ENCODE measurements at places on chromosomes 1 and 21.

- DNase-seq, result no peak
Measured at GRCh38 chr1:92323473-92324453, 24.9 kb downstream of the RPAP2 start.

DNA sequence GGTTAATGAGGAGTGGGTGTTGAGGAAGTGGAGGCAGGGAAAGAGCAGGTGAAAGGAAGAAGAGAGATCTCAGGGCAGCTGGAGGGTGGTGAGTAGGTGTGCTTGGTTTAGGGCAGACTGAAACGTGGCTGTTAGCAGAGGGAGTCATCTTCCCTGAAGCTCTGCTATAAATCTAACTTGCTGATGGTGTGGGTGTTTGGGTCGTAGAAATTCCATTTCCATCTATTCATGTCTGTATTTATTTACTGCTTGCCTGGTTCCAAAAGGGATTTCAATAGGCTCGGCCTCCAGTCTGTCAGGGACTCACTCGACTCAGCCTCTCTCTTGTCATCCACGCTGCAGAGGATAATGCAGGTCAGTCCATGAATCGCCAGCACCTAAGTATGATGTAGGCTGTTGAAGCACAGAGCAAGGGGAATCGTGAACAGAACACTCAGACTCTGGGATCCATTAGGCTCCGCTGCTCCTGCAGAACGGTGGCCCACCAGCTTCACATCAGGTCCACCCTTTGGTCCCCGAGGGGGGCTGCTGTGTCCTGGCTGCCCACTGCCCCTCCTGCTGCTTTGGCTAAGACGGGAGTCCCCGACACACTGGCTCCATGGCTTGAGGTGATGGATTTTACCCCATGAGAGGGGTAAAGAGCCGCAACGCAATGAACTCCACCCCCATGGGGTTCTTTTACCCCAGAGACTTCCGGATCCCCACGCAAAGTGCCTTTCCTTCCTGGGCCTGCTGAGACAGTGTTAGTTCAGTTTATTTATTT lies 156.2 kb downstream of the RHOU start:
- peak; percentile 15 for DNase-seq

DNA sequence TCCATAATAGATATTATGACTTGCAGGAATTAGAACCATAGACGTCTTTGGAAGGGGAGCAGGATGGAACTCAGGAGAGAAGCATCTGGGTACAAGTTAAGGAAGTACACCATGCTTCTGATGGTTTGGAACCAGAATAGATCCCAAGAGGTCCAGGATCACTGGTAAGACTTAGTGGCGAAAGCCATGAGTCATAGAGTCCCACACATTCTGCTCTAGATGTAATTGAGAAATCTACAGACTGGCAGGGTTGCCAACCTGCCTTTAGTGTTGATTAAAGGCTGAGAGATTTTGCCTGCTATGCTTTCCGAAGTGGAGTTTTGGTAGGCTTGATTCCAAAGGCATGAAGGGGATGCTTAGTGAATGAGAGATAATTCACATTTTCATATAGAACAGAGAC lies 57.1 kb upstream of the C1orf87 start:
- no peak for DNase-seq

DNA sequence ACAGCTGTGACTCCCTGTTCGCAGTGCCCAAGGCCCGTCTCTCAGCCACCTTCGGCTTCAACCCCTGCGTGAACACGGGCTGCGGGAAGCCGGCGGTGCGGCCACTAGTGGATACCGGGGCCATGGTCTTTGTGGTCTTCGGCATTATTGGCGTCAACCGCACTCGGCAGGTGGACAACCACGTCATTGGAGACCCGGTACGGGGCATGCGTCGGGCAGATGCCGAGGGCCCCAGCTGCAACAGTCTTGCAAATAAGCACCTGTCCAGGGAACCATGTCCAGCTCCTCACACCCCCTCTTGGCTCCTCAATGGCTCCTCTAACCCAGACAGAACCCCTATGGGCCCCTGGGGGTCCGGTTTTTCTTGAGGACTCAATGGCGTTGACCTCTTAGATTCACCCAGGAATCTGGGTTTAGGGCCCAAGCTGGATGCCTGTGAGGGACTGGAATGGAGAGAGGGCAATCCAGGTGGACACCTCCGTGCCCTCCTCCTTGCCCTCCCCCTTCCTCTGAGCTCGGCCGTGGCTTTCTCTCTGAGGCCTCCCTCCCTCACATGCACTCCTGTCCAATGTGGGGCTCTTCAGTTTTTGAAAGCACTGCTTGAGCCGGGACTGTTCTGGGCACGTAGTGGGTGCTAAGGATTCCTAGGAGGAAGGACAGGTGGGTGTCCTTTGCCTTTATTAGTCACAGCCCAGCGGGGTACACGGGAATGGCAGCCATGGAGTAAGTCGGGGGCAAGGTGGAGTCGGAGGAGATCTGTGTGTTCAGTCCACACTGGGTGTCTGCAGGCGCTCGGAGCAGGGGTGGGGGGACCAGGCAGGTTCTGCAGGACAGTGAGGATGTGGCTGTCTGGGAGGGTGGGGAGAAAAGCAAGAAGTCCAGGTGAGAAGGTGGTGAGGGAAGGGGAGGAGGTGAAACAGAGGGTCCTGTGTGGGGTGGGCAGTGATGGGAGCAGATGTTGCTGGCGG lies 51.1 kb downstream of the DISP3 start:
- no peak for DNase-seq

GRCh38 chr1:170670802-170671628 lies 7.1 kb downstream of the PRRX1 start:
- peak; percentile 82 for DNase-seq

- DNase-seq, result no peak
Measured at GRCh38 chr1:15423355-15424077, 13.8 kb downstream of the EFHD2 start.

DNA sequence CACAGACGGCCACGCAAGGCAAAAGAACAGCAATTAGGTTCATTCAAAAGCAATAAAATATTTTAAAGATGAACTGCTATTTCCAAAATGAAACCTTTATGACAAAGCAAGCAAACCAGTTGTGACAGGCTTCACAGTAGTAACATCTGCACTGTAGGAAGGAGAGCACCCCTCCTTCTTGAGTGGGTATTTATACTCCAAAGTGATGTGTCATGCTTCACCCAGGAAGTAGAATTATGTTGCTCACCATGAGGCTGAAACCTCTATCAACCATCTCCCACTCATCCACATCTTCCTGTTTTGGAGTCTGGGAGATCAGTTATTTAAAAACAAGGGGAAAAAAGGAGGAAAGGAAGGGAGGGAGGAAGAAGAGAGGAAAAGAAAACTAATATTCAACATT lies 885 bp downstream of the OR2T10 start:
- no peak for DNase-seq

DNA sequence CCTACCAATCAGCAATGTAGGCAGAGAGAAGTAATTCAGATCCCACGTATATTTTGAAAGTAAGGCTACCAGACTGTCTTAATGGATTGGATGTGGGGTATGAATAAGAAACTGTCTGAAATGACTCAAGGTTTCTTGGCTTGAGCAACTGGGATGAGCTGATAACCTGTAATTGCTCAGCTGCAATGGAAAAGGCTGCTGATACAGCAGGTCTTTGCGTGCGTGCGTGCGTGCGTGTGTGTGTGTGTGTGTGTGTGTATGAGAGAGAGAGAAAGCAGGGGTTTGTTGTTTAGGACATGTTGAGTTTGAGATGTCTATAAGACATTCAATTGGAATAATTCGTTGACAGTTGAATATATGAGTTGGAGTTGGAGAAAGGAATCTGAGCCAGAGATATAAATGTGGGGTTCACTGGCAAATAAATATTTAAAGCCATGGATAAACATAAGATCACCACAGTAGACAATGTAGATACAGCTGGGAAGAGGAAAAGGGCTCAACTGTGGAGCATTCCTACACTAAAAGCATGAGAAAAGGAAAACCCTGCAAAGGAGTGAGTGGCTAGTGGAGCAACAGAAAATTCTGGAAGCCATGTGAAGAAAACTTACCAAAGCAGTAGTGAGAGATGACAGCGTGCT lies 72.9 kb downstream of the UCHL5 start:
- DNase-seq, result peak; percentile 16

GRCh38 chr1:219385787-219386427 lies 212.2 kb downstream of the LYPLAL1 start:
- peak; percentile 61 for DNase-seq

DNA sequence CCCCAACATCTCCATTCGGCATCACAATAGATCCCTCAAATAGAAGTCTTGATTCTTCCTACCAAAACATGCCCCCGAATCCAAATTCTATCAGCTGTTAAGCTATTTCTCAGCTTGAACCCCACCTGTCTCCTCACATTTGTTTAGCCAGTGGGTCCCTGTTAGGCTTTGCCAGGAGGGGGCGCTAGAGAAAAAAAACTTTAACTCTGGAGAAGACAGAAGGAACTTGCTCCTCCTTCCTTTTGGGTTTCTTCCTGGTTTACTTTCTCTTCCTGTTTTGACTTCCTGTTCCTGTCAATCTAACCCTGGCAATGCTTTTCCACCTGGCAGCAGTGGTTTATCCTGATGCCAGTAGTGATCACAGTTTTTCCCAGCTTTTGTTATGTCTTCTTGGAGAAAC lies 95.6 kb upstream of the KCNK1 start:
- DNase-seq, result peak; percentile 49

DNA sequence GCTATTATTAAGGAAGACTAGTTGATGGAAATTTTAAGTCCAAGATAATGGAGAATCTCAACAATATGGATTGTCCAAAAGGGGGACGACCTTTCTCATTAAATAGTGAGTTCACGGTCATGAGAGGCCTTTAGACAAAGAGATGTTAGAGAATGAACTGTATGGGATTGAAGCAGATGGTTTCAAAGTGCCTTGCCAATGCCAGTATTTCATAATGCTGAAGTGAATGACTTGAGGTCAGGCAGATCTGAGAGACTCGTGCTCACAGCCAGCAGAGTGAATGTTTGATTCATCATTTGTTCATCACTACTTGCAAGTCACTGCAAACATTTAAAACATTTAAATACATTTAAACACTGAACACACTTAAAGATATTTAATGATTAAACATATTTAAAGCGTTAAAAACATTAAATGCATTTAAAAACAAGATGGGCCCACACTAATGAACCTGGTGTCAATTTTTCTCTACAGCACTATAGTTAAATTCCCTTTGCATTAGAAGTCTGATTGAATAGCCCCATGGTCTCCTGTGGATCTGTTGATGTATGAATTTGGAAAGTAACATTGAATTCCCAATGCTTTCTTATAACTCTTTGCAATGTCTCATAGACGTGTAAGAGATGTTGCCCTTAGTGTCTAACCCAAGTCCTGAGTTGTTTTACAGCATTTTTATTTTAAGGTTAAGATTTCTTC lies 80.7 kb downstream of the TGFB2 start:
- peak; percentile 55 for DNase-seq

DNA sequence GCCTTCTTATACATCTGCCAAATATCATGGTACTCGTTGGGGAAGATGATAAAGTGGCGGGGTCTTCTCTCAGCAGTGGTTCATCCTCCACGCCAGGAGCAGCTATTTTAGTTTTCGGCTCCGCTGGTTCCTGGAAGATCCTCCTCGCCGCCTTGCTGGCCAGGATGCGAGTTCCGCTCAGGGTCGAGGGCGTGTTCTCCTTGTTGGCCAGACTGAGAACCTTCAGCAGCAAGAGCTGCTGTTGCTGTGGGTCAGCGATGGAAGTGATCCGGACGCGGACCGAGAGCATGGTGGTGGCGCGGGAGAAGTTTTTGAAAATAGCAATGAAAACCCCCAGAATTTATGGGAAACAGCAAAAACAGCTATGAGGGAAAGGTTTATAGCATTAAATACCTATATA lies 11.4 kb upstream of the CFAP126 start:
- DNase-seq, result no peak

- no peak for DNase-seq
Measured at GRCh38 chr1:18072066-18072465, 35.5 kb upstream of the IGSF21 start.

GRCh38 chr1:209176866-209177430 lies 406.6 kb upstream of the CAMK1G start:
- no peak for DNase-seq

DNA sequence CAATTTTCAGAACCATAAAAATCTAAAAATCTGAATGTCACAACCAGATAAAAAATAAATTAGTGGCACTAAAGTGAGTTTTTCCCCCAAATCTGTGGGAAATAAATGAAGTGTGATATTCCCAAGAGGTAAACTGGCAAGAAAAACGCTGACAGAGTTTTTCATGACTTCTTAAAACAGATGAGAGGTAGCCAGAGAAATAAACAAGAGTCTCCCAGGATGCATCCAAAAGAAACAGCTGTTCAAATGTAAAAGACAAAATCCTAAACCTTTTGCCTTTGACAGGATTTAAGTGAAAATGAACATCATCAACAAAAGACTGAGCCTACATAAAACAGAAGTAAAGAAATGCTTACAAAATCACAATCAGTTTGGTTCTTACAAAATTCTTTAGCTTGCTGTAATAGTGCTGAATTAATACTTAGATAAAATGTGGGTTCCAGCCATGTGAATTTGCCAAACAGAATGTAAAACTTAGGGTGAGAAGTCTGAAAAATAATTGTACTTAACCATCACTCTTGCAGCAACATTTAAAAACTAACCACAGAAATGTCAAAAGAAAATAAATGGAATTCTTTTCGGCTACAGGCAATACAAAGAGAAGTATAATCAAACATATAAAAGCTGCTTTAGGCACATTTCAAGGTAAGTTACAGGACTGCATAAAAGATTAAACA lies 133.6 kb downstream of the EIF4G3 start:
- peak; percentile 80 for DNase-seq

GRCh38 chr1:10339815-10340214 lies 59.0 kb upstream of the PGD start:
- DNase-seq, result peak; percentile 47

GRCh38 chr1:219174460-219175211 lies 958 bp downstream of the LYPLAL1 start:
- DNase-seq, result peak; percentile 84

GRCh38 chr1:56686169-56686568 lies 41.1 kb downstream of the PRKAA2 start:
- DNase-seq, result peak; percentile 21

DNA sequence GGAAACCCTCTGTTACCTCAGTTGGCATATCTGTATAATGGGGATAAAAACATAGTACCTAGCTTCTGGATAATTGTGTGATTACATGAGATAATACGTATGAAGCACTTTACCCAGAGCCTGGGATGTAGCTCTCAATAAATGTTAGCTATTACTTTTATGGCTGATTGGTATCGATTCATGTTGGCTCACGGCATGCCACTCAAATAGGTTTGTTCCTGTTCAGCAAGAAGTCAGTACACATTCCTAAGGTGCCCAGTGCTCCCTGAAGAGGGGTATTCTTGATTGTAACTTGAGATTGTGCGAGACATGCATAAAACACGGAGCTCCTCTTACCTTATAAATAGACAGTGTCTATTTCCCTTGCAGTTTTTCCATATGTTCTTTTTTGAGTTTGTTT lies 78.5 kb upstream of the GALNT2 start:
- no peak for DNase-seq

All from fibroblast of skin of right biceps (primary cell).